ENCODE measurements at places on chromosomes 4 and X.

DNA sequence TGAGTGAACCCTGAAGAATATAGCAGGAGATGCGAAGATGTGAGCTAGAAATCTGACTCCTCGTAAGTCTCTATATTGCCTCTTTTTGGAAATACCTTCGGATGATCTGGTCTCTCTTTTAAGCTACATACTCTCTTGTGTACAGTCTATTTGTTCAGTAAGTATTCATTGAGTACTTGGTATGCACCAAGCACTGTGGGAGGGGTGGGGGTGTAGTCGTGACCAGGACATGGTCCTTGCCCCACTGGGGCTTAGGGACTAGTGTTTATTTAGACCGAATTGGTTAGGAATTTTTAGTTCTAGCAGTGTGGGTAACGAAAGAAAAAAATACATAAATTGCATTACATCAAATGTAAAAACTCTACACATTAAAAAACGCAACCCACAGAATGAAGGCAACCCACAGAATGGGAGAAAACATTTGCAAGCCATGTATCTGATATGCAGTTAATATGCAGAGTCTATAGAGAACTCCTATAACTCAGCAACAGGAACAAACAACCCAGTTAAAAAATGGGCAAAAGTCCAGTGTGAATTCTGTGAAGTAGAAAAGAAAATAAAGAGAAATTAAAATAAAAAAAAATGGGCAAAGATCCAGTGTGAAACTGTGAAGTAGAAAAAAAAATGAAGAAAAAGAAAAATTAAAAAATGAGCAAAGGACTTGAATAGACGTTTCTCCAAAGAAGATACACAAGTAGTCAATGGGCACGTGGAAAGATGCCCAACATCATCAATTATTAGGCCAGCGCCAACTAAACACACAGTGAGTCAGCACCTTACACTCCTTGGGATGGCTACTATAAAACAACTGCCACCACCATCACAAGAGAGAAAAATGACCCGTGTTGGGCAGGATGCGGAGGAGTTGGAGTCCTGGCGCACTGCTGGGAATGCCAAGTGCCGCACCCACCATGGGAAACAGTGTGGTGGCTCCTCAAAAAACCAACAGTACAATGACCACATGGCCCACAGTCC, 43.8 kb downstream of the RGS12 start:
- no peak for DNase-seq

GRCh38 chrX:18674417-18674787, 2.5 kb upstream of the RS1 start:
- DNase-seq: no peak

GRCh38 chrX:138287205-138287877, 424.2 kb downstream of the FGF13 start:
- no peak for DNase-seq

- DNase-seq: no peak
Measured at GRCh38 chr4:153067376-153067775, 131.3 kb downstream of the FHDC1 start.

- no peak for DNase-seq
Measured at GRCh38 chrX:69051901-69052300, 113.4 kb downstream of the PJA1 start.

- no peak for DNase-seq
Measured at GRCh38 chr4:123649645-123650391, 253.2 kb downstream of the SPRY1 start.

GRCh38 chr4:122996350-122996749, 74.0 kb upstream of the NUDT6 start:
- DNase-seq: no peak

DNA sequence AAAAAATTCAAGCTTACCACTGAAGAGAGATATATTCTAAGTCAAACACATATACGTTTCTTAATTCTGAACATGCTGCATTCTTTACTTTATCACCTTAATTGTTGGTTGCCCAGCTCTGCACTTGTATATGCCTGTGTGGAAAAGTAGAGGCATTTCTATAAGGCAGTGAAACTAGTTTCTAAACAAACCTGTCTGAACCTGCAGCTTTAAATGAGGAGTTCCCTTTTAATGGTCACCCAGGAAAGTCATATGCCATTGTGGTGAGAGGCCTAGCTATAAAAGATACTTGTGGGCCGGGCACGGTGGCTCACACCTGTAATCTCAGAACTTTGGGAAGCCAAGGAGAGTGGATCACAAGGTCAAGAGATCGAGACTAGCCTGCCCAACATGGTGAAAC, 147.4 kb upstream of the RXFP1 start:
- DNase-seq: no peak

- no peak for DNase-seq
Measured at GRCh38 chrX:71453056-71453455, 79.8 kb upstream of the OGT start.

GRCh38 chr4:163164591-163164990, 2.1 kb downstream of the NAF1 start:
- DNase-seq: no peak

DNA sequence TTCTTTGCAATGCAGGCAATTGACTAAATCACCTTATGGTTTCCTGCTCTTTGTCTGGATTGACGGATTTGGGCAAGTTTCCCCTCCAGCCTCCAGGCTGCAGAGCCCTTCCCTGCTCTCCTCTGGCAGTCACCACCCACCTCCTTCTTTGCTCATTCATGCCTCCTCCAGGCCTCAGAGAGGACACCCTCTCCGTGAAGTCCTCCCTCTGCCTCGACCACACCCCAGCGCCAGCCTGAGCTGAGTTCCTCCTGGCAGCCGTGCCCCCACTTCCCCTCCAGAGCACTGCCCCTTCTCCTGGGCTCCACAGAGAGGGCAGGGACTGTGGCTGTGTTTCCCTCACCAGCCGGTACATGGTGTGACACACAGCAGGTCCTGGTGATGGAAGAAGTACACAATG, 53.7 kb downstream of the DCTD start:
- DNase-seq: no peak

DNA sequence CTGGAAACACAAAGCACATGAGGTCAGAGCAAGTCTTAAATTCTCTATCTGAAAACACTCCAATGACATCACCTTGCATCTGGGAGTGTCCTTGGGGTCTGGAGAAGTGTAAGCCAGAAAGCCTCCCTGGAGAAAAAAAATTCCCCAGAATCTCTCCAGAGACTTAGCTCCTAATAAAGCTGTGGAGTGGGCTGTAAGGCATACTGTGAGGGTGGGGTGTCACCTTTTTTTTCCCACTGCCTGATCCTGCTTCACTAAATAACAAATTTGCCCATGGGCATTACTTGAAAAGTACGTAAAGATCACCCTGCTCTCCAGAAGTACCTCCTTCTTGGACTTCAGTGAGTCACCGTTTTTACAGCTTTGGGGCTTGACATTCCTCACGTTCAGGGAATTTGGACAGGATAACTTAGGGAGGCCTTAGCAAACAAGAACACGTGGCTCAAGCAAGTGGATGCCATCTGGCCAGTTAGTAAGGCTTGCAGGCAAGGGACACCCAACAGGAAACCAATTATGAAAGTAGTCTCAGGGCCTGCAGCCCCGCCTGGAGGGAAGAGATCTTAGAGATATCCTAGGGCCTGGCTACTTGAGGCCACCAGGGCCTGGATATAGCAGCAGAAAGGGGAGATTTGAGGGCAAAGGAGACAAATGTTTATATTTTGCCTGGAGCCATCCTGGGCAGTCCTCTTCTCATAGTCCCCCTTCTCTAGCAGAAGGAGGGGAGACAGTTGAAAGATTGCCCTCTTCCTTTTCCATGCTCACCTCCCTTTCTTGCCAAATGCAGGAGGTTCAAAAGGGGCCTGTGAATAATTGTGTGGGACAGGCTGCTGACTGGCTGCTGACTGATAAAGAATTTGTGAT, 60.1 kb upstream of the PLAC1 start:
- no peak for DNase-seq

DNA sequence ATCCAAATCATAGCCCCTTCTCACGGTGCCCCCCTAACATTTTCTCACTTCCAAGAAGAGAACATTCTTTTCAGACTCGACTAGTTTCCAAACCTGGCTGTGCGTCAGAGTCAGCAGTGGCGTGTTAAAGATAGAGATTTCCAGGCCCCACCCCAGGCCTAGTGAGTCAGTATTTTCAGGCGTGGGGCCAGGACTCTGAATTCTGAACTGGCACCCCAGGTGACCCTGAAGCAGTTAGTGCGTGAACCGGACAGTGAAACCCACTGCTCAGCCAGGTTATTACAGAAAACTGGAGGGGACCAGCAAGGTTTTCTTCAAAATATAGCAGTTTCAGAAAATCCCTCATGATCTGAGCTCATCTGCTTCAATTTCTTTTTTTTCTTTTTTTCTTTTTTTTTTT, 35.0 kb upstream of the BCOR start:
- DNase-seq: no peak

DNA sequence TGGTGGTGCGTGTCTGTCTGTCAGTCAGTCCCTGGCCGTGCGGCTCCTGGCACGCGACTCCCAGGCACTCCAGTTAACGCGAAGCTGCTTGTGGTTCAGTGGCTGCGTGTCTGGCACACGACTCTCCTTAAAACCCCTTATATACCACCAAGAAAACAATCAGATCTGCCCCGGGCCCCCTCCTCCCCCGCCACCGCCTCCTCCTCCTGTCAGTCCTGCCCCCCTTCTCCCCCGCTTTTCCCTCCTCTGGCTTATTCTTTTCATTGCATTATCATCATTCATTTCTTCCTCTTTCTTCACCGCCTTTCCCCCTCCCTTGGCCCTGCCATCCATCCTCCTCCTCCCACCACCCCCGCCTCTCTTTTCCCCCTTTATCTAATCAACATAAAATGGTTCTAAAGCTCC, at the start of gene NEUROG2:
NEUROG2 (minus strand) TSS at position 115 of the 405 bp plus-strand sequence. CDS start 705 bp downstream, outside the sequence.
- no peak for DNase-seq

DNA sequence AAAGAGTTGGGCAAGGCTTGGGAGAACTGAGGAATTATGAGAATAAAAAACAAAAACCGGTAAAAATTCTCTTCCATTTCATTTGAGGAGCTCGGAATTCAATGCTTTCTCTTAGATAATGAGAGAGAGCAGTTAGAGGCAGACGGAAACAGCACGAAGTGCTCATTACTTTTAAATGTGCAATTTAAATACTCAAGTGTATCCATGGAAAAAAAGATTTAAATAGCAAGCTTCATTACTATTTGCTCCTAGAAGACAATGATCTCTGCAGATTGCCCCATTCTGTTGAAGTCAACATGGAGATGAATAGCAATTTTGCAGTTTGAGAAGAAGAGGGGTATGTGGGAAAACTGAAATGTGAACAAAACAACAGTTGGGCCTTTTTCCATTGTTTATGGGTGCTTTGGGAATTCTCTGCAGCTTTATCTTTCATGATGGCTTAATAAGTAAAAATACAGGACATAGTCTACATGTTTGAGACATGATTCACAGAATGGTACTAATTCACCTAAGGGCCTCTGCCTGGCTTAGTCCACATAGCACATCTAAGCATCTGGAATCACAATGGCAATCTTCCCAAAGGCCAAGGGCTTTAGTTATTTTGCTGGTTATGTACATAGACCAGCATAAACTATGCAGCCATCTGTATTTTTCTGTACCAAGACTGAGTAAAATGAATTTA, 512.7 kb upstream of the FAT1 start:
- DNase-seq: no peak

DNA sequence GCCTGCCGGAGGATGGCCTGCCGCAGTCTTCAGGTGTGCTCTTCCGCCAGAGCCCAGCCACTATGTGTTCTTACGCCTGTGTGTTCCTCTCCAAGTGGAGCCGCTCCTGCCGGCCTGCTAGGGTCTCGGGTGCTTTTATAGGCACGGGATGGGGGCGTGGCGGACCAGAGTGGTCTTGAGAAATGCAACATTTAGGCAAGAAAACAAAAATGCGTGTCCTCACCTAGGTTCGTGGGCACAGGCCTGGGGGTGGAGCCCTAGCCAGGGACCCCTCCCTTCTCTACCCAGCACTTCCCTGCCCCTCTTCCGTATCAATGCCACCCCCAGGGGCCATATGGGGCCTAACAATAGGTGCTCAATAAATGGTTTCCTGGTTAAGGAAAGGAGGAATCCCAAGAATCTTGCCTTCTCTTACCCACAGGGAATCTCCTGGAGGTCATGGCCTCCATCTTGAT, 34.4 kb upstream of the LRBA start:
- DNase-seq: no peak

- no peak for DNase-seq
Measured at GRCh38 chr4:143356493-143356892, 19.8 kb downstream of the GAB1 start.

DNA sequence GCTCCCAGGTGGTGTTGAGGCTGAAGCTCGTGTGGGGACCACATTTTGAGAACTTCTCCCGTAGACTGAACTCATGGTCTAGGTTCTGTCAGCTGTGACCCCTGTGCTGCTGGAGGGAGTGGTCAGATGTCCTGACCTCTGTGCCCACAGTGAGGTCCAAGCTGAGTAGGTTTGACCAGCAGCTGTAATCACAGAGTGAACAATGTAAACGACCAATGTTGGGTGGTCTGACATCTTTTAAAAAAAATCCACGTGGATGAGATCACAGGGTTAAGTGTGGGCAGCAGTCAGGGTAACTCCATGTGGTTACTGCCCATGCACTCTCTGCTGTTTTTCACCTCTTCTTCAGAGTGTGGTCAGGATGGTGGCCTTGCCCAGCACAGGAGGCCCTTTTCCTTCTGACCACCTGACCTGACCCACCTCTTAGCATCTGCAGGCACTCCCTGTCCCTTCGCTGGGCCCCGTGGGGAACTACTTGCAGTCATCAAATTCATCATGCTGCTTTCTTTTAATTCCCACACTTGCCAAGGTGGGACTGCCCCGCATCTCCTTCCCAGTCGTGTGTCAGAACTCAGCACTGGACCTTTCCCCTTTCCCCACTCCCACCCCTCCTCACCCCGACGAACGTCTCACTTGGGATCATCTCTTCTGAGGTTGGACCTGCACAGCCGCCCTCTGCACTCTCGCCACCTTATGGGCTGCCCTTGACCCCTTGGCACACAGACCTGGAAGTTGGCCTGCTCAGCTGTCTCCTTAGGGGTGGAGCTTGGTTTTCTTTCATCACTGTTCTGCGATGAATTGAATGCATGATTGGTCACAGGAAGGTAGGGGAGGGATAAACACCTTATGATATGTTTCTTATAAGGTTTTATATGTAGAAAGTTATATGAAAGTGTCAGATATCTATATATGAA, 120.1 kb downstream of the PTTG2 start:
- no peak for DNase-seq

DNA sequence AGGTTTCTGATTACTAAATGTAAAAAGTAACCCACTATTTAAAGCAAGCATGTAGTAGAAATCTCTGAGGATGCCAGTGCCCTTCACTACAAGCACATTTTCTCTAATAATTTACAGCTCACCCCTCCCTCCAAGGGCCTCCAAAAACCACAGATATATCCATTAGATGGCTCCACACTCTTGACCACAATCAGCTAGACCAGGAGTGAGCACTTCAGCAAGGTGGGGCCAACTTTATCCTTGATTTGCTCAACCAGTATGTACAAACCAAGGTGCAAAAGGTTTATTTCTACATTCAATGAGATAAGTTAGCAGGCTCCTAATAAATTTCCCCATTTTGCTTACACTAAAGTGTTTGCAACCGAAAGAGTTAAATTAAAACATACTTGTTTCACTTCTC, 35.8 kb downstream of the RFC1 start:
- no peak for DNase-seq

DNA sequence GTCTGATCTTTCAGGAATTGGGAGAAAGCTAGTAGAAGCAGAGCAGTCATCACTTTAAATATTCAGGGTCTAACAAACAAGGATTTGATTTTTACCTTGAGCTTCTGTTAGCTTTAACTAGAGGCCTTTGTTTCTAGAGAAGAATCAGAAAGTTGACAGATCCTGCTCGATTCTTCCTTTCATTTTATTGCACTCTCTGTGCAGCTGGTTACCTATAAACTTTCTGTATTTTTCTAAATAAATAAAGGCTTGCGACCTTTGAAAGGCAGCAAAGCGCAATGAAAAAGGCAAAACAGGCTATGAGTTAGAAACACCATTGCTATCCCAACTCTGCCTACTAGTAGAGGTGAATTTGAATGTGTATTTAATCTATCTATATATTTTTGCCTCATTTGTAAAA, 101.4 kb upstream of the NPY2R start:
- no peak for DNase-seq
